Fibroblast of gingiva (primary cell): ENCODE measurements at places on chromosomes 12 and 14.

GRCh38 chr12:95788637-95789036, 1.9 kb downstream of the NTN4 start:
- DNase-seq, result peak; percentile 40

DNA sequence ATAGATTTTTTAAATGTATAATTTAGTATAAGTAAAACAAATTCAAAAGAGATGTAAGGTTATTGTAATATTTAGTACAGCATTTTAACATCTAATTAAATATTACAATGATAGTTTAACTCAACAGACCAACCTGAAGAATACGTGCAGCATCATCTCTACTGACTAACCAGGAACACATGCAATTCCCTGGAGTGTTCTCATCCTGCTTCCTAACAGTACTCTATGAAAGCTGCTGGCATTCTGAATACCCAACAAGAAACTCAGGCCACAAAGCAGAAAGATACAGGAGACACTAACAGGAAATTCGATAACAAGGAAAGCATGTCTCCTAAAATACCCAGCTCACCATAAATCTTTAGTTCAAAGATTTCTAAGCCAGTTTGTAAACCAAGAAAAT, 58.3 kb downstream of the CEP83 start:
- no peak for DNase-seq

DNA sequence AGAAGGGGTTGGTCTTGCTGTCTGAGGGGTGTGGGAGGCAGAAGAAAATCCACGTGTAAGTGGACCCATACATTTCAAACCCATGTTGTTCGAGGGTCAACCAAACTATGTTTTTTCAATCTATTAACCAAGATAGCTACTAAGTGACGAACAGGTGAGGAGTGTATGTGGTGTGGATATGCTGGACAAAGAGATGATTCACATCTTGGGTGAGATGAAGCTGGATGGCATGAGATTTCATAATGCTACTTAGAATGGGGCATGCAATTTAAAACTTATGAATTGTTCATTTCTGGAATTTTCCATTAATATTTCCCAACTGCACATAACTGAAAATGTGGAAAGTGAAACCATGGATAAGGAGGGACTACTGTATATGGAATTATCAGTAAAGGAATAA, 17.9 kb upstream of the KTN1 start:
- no peak for DNase-seq

DNA sequence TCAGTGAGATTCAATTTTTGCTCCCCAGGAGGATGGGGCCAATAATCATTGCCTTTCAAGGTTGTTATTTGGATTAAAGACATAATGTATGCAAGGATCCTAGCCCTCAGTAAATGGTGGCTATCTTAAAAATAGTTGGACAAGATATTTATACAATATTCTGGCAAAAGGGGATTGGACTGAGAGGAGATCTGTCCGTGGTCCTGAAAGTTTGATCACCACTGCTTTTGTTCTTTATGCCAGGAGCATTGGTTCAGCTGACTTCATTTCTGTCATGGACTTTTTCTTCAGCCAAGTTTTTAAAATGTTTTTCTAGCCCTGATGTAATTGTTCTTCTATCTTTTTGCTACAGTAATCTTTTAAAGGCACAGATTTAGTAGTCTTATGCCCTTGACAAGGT, 70.2 kb upstream of the TCL1A start:
- DNase-seq, result no peak

- DNase-seq, result no peak
These were observed 35.0 kb downstream of the ACADS start for GRCh38 chr12:120760349-120761254.

- DNase-seq, result no peak
These were observed 29.9 kb downstream of the JDP2 start for GRCh38 chr14:75457648-75458165.

GRCh38 chr14:91361233-91361811, 56.3 kb downstream of the CCDC88C start:
- peak; percentile 72 for DNase-seq

GRCh38 chr14:52840877-52841276, 49.5 kb upstream of the GNPNAT1 start:
- peak; percentile 79 for DNase-seq

DNA sequence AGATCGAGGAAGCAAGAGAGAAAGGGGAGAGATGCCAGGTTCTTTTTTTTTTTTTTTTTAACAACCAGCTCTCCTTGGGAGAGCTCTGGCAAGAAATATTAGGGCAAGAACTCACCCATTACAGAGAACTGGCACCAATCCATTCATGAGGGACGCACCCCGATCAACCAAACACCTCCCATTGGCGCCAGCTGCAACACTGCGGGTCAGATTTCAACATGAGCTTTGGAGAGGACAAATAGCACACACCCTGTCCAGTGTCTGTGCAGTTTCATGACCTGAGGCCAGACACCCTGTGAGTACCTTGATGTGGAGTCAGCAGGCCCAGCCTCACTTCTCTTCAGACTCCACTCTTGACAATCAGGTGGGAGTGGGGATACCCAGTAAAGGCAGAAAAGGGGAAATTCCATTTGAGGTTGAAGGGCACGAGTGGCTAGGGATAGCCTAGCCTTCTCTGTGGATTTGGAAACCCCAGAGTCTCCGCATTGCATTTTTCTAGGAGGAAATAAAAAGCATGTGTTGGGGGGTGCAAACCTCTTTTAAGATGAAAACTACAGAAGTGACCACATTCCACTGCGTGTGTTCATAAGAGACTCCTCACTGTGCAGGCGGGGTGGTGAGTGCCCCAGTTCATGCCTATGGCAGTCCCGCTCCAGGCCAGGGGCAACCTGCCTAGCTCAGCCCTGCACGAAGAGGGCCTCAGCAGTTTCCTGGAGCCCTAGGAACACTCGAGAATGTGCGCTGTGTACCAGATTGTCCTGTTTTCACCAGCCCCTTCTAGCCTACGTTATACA, 42.4 kb upstream of the GPATCH2L start:
- DNase-seq, result peak; percentile 85

DNA sequence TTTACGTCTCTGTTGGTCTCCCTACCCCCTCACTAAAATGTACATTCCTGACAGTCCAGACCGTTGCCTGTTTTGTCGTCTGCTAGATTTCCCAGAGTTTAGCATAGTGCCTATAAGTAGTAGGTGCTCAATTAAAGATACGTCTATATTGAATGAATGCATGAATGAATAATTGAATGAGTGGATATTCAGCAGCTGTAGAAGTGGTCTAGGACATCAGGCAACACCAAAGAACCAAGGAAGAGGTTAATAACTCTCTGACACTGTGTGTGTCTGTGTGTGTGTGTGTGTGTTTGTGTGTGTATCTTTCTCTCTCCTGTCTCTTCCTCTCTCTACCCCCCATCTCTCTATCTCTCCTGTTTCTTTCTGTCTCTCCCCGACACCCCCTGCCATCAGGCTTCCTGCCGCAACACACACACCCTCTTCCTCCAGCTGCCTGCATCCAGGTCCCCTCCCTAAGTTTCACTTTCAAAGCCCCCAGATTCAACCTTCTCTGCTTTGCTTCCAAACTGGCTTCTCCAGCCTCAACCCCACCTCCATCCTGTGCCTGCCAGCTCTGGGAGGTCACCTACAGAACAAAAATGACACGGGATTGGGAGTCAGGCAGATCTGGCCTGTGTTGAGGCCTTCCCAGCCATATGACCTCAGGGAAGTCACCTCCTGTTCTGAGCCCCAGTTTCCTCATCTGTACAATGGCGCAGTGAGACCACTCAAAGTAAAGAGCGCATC, 119.9 kb upstream of the NCOR2 start:
- DNase-seq, result no peak

DNA sequence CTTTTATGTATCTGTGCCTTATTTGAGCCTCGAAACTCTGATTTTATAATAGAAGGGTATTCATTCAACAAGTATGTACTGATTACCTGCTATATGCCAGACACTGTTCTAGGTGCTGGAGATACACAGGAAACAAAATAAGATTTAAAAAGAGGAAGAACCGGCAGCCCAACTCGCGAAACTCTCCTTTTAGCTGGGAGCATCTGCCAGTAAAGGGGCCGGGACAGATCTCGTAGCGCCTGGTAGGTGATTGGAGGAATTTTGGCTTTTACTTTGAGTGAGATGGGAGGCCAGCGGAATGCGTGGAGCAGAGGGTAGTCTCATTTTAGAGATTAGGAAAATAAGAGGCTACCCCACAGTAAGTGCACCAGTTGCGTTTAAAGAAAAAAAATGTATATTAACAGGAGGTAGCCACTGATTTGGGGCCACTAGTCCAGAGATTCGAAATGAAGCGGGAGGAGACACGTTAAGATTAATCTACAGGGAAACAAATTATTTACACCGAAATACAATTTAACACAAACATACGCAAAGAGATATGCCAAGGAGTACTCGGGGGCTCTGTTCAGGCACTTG, 520 bp upstream of the MON2 start:
- peak; percentile 21 for DNase-seq

DNA sequence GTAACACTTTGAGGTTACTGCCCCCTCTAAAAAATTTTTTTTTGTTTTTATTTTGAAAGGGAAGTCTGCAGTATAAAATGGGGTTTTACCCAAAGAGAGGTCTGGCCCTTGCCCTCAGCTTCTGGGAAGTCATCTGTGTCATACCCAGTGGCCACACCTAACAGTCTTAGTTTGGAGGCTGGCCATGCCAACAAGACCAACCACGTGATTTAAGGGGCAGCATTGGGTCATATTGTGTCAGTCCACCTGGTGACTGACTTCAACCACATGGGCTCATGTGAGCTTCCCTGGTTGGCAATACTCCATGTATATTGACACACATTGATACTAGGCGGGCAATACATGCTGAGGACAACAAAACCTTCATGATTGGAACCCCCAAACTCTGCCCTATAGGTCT, 173.9 kb downstream of the GXYLT1 start:
- no peak for DNase-seq

- DNase-seq, result no peak
These were observed 25.0 kb downstream of the VCPKMT start for GRCh38 chr14:50091240-50091913.

- no peak for DNase-seq
These were observed 61.1 kb downstream of the COCH start for GRCh38 chr14:30935445-30935844.
